ENCODE measurements at places on chromosomes 6 and 20.

- no peak for DNase-seq
These were observed 3.3 kb upstream of the PRDM1 start for GRCh38 chr6:106082735-106083398.

DNA sequence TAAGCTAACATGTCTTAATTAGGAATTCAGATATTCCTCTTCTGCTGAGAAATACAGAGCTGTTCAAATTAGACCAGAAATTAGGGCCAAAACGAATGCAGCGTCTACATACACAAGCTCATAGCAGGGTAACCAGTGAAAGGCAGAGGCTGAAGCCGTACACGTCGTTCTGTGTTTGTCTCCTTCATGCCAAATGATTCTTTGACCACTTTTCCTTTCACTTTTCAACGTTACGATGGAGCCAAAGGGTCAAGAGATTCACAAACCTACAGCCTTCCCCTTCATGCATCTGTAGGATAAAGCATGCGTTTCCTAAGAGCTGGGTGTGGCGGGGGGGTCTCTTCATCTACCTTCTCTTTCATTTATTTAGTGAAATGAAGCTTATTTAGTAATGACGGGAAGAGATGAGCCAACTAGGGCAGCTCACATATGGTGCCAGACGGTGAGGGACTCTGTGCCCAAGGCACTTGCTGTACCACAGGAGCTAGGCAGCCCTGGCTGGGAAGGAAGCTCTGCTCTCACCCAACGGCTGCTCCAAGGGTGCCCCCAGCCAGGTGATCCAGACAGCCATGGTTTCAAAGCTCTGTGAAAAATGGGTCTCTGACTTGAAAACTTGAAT is 178.0 kb downstream of the ATXN1 start:
- no peak for DNase-seq

- DNase-seq: no peak
These were observed 34.6 kb upstream of the EPHA7 start for GRCh38 chr6:93453956-93454355.

GRCh38 chr20:24773168-24773567 is 175.9 kb upstream of the CST7 start:
- no peak for DNase-seq

- no peak for DNase-seq
These were observed 12.2 kb upstream of the STK35 start for GRCh38 chr20:2089447-2089846.

GRCh38 chr20:3106658-3107463 is 22.3 kb upstream of the AVP start:
- no peak for DNase-seq

- no peak for DNase-seq
These were observed 10.4 kb upstream of the SUMO4 start for GRCh38 chr6:149389509-149390297.
